B cell (primary cell): ENCODE measurements at places on chromosomes 1 and 21. TPM values are rescaled to one million over a fixed set of nuclear protein-coding genes. Genes with fewer than 3 reads are reported as not detected.
A peak's percentile ranks its signal among the peaks of the same experiment; 100 is the strongest.

- no peak overlapping the region for H3K27ac ChIP-seq
- H3K36me3 ChIP-seq, result no peaks in the 10 kb centered on the region
- H3K4me1 ChIP-seq, result no peaks in the 10 kb centered on the region
- no peak overlapping the region for H3K4me3 ChIP-seq
These were observed 172.4 kb downstream of the CACNA1E start for GRCh38 chr1:181655756-181656155.

- H3K4me3 ChIP-seq, result no peak overlapping the region
- no peaks in the 10 kb centered on the region for H3K27me3 ChIP-seq
- no peak for DNase-seq
These were observed 149.2 kb downstream of the OMA1 start for GRCh38 chr1:58397187-58397820.

- DNase-seq, result no peak
- H3K27ac ChIP-seq, result no peak overlapping the region
- H3K27me3 ChIP-seq, result no peaks in the 10 kb centered on the region
These were observed 2.8 kb downstream of the SCNN1D start for GRCh38 chr1:1282998-1283397.

- no peaks in the 10 kb centered on the region for H3K36me3 ChIP-seq
- DNase-seq, result no peak
- no peaks in the 10 kb centered on the region for H3K27me3 ChIP-seq
These were observed 68.0 kb upstream of the CYP2J2 start for GRCh38 chr1:59994302-59995198.

- H3K27ac ChIP-seq, result no peak overlapping the region
- DNase-seq, result no peak
- H3K4me3 ChIP-seq, result no peak overlapping the region
- no peaks in the 10 kb centered on the region for H3K27me3 ChIP-seq
These were observed 9.1 kb downstream of the IL22RA1 start for GRCh38 chr1:24133819-24134218.

DNA sequence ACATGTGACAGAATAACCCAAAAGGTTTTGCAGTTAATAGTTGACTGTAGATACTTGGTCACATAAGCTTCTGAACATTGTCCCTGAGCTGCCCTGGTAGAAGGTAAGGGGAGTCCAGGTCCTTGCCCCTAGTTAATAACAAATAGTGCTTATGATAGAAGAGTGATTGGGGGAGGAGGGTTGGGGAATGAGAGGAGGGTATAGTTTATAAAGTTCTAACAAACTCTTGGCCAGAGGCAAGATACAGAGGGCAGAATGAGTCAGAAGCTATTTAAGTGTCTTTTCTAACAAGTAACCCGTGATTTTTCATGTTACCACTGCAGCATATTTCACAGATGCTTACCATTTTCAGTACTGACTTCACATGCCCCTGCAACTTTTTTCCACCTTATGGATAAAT, 26.7 kb upstream of the MYOCOS start:
- H3K4me3 ChIP-seq, result no peak overlapping the region
- DNase-seq, result no peak
- no peaks in the 10 kb centered on the region for H3K4me1 ChIP-seq
- no peaks in the 10 kb centered on the region for H3K27me3 ChIP-seq

DNA sequence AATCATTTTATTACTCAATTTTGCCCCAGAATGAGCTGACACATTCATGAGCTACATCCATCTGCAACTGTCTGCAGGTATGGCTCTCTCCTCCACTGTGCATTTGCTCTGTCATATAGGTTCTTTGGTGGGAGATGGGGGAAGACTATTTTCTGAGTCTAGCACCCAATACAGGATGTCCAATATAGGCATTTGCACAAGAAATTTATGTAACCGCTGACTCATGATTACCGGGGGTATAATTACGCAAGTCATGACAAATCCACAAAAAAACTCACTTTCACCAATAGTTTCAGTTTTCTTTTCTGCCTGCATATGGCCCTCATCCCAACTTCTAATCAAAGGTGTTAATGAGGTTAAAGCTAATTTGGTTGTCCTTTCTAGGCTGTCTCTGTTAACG, 17.5 kb upstream of the VSIG8 start:
- H3K4me1 ChIP-seq, result no peaks in the 10 kb centered on the region
- H3K4me3 ChIP-seq, result no peak overlapping the region
- no peak for DNase-seq
- no peak overlapping the region for H3K27ac ChIP-seq

GRCh38 chr1:22330092-22330759, 121.4 kb upstream of the ZBTB40 start:
- H3K27me3 ChIP-seq, result no peaks in the 10 kb centered on the region
- H3K4me1 ChIP-seq, result no peaks in the 10 kb centered on the region
- H3K27ac ChIP-seq, result no peak overlapping the region
- H3K36me3 ChIP-seq, result no peaks in the 10 kb centered on the region
- H3K4me3 ChIP-seq, result no peak overlapping the region

GRCh38 chr21:24112020-24112419, 1495.3 kb downstream of the MRPL39 start:
- H3K4me3 ChIP-seq, result no peak overlapping the region
- no peak for DNase-seq
- H3K27me3 ChIP-seq, result no peaks in the 10 kb centered on the region
- H3K36me3 ChIP-seq, result no peaks in the 10 kb centered on the region
- H3K27ac ChIP-seq, result no peak overlapping the region
- H3K4me1 ChIP-seq, result no peaks in the 10 kb centered on the region

GRCh38 chr1:183970516-183971300, 66.8 kb downstream of the COLGALT2 start:
- H3K27me3 ChIP-seq, result no peaks in the 10 kb centered on the region
- H3K4me1 ChIP-seq, result no peaks in the 10 kb centered on the region
- no peak overlapping the region for H3K4me3 ChIP-seq

DNA sequence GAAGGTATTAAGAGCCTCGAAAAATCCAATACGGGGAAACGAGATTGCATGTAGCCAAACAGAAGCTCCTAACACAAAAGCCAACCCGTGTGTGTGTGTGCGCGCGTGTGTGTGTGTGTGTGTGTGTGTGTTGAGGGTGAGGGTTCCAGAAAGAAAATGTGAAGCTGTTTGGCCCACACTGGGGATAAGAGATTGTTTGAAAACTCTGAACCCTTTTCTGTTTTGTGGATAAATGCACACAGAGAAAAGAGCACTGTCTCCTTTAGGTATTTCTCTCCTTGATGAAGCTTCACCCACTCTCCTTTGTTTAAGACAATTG, 1.9 kb downstream of the WLS start:
- no peak overlapping the region for H3K4me3 ChIP-seq
- H3K4me1 ChIP-seq, result peaks cover 20% of the 10 kb centered on the region
- no peak overlapping the region for H3K27ac ChIP-seq
- H3K36me3 ChIP-seq, result no peaks in the 10 kb centered on the region

- H3K27ac ChIP-seq, result no peak overlapping the region
- H3K36me3 ChIP-seq, result no peaks in the 10 kb centered on the region
- no peak for DNase-seq
- H3K27me3 ChIP-seq, result no peaks in the 10 kb centered on the region
- no peaks in the 10 kb centered on the region for H3K4me1 ChIP-seq
- H3K4me3 ChIP-seq, result no peak overlapping the region
These were observed 27.2 kb downstream of the EXOC8 start for GRCh38 chr1:231310391-231310934.

DNA sequence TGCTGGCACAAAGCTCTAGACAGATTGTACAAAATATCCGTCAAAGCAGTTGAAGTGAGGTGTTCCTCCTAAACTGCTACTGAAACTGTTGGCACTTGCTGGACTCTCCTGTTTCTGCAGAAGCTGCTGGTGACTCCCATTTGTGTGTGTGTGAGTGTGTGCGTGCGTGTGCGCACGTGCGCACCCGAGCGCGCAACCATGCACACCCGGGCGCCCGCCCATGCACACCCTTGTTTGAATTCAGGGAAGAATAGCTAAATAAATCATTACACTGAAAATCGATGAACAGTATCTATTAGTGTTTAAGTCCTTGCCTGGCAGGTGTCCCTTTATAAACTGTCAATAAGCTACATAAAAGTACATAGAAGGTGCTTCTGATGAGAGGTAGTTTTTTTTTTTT, 156.4 kb upstream of the B3GALT2 start:
- no peak overlapping the region for H3K4me3 ChIP-seq
- no peak overlapping the region for H3K27ac ChIP-seq
- H3K4me1 ChIP-seq, result no peaks in the 10 kb centered on the region
- H3K36me3 ChIP-seq, result no peaks in the 10 kb centered on the region
- no peak for DNase-seq
- no peaks in the 10 kb centered on the region for H3K27me3 ChIP-seq

DNA sequence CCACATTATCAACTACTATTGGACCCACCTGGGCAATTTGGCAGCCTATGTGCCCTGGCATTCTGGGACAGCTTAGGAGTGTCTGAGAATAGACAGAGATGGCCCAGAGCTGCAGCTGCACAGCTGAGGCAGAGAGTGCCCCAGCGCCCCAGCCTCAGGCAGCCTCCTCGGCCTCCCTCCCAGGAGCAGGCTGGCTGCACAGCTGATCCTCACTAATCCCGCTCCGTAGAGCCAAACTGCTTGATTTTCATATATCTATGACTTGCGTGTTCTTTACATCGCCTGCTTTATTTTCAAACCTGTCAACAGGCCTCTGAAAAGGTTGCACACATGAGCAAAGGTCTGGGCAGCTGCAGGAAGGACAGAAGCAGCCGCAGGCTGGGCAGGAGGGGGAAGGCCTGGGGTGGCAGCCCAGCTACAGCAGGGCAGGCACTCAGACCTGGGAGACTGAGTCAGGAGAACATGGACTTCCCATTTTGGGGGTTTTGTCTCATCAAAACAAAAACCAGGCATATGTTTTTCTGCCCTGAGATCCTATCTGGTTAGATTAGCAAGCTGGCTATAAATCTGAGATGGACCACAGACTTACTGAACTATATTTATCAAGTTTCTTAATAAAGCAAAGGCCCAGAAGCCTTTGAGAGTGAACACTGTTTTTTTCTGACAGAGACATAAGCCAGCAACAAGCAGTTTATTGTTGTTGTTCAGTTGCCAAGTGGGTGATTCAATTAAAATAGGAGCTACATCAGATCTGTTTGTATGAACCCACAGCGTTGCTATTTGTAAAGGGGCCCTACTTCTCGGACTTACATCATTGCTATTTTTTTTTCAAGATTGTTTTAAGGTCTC, 301.8 kb upstream of the DUSP10 start:
- no peaks in the 10 kb centered on the region for H3K4me1 ChIP-seq
- no peak overlapping the region for H3K4me3 ChIP-seq
- no peaks in the 10 kb centered on the region for H3K36me3 ChIP-seq

DNA sequence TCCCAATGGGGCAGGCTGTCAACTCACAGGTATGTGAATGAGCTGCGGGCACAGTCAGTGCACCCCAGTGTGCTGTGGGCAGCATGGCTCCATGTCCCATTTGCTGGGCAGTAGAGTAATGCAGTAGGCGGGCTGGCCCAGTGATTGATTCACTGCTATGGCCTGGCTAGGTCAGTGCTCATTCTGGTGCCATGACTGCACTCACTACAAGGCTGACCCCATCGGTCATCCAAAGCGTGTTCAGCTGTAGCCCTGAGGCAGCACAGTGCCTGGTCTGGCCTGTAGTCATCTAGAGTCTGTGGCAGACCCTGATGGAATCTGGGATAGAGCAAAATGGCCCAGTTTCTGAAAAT, 7.4 kb downstream of the HYI start:
- H3K4me3 ChIP-seq, result no peak overlapping the region
- no peaks in the 10 kb centered on the region for H3K36me3 ChIP-seq
- H3K27ac ChIP-seq, result no peak overlapping the region
- no peaks in the 10 kb centered on the region for H3K27me3 ChIP-seq
- no peak for DNase-seq

DNA sequence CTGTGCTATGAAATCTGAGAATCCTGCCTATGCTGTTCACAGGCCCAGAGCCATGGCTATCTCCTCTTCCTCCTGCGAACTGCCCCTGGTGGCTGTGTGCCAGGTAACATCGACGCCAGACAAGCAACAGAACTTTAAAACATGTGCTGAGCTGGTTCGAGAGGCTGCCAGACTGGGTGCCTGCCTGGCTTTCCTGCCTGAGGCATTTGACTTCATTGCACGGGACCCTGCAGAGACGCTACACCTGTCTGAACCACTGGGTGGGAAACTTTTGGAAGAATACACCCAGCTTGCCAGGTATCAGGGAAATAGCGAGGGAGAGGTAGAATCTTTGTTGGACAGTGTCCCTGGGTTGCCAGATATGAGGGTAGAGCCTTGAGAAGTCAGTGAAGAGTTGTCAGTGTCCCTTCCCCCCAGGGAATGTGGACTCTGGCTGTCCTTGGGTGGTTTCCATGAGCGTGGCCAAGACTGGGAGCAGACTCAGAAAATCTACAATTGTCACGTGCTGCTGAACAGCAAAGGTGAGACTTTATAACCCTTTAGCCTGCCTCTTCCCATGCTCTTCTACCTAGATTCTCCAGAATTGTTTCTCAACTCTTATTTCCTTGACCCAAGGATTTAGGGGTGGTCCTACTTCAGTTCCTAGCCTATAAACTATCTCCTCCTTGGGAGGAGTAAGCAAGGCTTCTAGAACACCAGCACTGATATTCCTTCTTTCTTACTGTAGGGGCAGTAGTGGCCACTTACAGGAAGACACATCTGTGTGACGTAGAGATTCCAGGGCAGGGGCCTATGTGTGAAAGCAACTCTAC, 1.4 kb downstream of the NIT1 start:
- no peak overlapping the region for H3K4me3 ChIP-seq
- DNase-seq, result peak; percentile 70
- peaks cover 45% of the 10 kb centered on the region for H3K4me1 ChIP-seq
- H3K27me3 ChIP-seq, result no peaks in the 10 kb centered on the region
- peak overlapping the region; percentile 86 for H3K27ac ChIP-seq

Gene TNFRSF25
- total RNA-seq, result 2.6 and 2.7 TPM in 2 replicates

Gene KCNJ15
- total RNA-seq, result not detected in 2 replicates

Gene MPC2
- total RNA-seq, result 17.5 and 24.4 TPM in 2 replicates

Gene NCSTN
- total RNA-seq, result 95.1 and 110 TPM in 2 replicates
